Stimulated activated CD8-positive, alpha-beta memory T cell treated with anti-CD3 and anti-CD28 coated beads, Interleukin-7, amount 100 ng/mL, for 48 hours (primary cell): ENCODE measurements at places on chromosomes 7 and 10.

DNA sequence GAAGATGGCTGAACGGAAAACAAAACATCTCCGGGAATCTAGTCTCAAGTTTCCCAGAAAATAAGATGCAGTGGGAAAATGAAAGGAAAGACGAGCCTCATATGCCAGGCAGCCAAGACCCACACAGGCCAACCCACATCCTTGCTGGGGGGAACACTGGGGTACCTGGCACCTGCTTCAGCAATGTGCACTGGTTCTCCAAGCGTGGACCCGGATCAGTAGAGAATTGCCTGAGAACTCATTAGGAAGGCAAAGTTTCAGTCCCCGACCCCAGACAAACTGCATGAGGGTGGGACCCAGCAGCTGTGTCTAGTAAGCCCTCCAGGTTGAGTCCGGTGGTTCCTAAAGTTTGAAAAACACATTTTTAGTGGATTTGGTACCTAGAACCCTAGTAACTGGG is 18.4 kb downstream of the FAM53B start:
- DNase-seq = no peak

GRCh38 chr7:69772718-69773436 is 174.6 kb downstream of the AUTS2 start:
- DNase-seq = no peak

DNA sequence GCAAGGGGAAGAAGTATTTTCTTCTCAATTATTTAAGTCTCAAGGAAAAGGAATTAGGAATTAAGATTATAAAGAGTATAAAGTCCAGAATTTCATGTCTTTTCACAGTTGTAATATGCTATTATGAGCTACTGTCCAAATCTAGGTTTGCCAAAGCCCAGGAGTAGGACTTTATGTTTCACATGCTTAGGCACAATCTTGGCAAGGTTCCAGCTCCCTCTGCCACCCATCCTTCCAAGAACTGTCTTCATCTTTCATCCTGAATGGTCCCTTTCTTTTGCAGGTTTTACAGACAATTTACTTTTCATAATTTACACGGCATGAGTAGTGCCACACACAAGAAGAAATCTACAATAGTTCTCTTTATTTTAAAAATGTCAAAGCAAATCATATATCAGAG is 29.5 kb downstream of the SLC16A9 start:
- DNase-seq = no peak

DNA sequence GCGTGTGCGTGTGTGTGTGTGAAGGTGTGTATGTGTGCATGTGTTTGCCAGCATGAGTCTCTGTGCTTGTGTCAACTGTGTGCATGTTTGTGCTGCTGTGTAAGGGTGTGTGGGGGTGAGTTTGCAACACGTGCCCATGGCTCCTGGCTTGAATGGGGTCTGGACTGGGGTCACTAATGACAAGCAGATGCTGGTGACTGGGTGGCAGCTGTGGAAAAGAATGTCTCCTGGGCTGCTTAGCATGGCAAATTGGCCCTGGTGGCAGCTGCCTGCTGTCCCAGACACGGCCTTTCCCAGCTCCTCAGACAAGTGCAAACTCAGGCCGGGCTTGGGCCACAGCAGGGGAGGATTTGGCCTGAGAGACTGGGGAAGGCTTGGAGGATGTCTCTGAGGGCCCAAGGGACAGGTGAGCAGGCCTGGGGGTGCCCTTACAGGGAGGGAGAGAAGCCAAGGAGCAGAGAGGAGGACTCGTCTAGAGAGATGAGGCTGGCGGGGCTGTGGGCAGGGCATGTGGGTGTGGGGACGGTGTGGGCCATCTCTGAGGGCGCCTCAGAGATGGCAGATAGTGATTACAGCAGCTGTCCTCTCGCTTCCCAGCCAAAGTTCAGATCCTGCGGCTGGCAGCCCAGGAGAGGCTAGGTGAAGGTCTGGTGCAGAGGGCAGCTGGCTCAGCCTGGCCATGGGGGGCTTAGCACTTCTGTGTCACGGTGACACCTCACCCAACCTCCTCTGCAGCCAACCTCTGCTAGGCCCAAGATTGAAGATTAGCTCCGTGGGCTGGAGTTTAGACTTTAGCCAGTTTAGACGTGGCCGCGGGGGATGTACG is 1.5 kb downstream of the AQP1 start:
- no peak for DNase-seq

- no peak for DNase-seq
These were observed 69.9 kb downstream of the C10orf105 start for GRCh38 chr10:71649631-71650030.

- DNase-seq = no peak
These were observed 37.9 kb downstream of the PNLIPRP3 start for GRCh38 chr10:116465546-116465945.

DNA sequence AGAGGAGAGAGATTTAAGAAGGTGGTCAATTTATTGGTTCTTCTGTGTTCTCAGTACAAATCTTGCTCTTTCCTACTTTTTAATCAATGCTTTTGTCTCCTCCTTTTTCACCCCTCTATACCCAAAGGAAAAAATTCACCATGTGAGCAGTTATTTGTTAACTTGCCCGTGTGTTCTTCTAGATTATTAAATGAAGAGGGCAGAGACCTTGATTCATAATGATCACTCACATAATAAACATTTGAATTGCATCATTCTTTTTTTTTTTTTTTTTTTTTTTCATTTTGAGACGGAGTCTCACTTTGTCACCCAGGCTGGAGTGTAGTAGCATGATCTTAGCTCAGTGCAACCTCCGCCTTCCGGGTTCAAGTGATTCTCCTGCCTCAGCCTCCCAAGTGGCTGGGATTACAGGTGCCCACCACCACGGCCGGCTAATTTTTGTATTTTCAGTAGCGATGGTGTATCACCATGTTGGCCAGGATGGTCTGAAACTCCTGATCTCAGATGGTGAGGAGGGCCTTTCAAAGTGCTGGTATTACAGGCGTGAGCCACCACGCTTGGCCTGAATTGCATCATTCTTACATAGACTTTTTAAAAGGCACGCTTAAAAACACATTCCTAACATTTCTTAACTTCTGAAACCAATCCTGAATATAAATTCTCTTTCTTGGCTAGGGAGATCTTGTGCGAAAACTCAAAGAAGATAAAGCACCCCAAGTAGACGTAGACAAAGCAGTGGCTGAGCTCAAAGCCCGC is 3.6 kb downstream of the GARS1 start:
- no peak for DNase-seq

DNA sequence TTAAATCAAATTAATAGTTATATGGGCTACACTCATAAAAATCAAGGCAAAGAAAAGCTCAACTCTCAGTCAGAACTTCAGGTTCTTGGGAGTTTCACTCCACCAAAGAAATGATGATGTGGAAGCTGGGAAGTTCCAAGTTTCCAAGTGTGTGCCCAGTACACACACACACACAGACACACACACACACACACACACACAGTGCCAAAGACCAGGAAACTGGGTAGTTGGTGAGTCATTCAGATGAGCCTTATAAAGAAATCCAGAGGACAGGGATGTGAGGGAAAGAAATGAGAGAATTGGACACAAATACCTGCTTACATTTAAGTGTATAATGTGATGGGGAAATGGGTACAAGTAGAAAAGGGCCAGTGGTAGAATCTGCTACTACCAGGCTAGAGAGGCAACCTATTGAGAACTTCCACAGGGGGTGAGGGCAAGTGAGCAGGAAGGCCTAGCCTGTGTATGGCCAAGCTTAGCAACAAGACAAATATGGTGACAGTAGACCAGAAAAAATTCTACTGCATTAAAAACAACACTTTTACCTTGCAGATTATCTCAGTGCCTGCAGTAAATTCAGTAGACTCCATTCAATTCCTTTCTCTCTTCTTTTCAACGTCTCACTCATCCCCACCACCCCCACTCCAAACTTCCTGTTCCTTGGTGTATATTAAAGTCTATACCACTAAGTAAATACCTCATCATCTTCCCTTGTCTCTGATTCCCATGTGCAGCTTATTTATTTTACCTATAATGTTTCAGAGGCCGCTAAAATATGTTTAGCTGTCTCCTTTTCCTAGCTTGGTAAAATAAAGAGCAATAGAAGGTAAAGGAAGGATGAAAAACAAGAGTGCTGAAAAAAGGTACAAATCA is 95.0 kb downstream of the CABCOCO1 start:
- DNase-seq = no peak

- no peak for DNase-seq
These were observed 229.5 kb downstream of the GATA3 start for GRCh38 chr10:8283986-8284385.

GRCh38 chr7:45367026-45367425 is 207.1 kb upstream of the ADCY1 start:
- DNase-seq = no peak

GRCh38 chr10:30472414-30473155 is 38.6 kb downstream of the MAP3K8 start:
- DNase-seq = no peak

DNA sequence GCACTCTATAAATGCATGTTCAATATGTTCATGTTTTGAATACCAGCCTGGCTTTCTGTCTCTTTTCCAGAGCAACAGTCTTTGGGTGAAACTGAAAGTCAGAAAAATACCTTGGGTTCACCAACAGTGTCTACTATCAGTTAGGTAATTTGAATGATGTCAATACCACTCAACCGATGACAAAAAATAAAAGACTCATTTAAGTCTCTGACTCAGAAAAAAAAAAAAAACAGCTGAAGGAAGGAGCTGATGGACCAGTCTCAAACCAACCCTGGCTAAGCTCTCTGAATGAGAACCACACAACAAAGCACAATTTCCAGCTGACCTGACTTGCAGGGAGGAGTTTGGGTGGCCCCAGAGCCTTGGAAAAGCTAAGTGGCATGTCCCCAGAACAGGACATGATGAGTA is 42.5 kb downstream of the ABLIM1 start:
- DNase-seq = peak; percentile 11

DNA sequence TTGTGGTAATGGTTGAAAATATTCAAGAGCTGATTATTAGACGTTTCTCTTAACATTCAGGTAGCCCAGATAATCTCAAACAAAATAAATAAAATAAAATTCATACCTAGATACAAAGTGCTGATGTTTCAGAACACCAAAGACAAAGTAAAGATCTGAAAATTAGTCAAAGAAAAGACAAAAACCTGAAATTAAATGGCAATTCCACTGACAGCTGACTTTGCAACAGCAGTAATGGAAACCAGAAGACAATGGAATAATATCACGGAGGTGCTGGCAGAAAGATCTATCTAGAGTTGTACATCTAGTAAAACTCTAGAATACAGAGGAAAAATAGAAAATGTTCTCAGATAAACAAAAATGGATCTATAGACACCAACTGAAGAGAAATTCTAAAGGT is 58.0 kb upstream of the IKZF1 start:
- no peak for DNase-seq

- DNase-seq = no peak
These were observed 155.2 kb upstream of the ASAH2 start for GRCh38 chr10:50406457-50407070.

GRCh38 chr10:113524120-113524519 is 28.7 kb upstream of the HABP2 start:
- DNase-seq = no peak

- DNase-seq = no peak
These were observed 22.4 kb upstream of the ZNF488 start for GRCh38 chr10:47406548-47406869.

DNA sequence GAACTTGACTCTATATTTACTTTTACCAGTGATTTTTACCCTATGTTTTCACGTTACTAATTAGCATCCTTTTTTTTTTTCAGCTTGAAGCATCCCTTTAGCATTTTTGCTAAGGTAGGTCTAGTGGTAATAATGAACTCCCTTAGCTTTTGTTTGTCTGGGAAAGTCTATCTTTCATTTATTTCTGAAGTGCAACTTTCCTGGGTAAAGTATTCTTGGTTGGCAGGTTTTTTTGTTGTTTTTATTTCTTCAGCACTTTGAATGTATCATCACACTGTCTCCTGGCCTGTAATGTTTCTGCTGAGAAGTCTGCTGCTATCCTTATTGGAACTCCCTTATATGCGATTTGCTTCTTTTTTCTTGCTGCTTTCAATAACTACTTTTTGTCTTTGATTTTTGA is 149.7 kb upstream of the HPS1 start:
- DNase-seq = no peak

DNA sequence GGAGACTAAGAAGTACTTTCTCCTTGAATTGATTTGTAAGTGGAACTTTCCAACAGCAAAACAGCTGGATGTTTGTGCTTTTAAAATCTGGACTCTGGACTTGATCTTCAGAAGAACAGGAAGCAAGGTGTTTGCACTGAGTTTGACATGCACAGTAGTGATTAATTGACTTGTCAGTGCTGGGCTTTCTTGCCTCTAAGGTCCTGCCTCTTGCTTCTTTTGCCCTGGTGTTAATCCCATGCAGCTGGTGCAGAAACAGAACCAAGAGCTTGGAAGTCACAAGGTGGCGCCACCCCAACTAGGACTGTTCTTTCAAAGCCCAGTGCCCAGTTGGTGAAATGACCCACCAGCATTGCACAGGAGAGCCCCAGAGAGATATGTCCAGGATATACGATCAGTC is 66.8 kb upstream of the SEPHS1 start:
- no peak for DNase-seq

- DNase-seq = peak; percentile 40
These were observed at the start of gene CLIP2 for GRCh38 chr7:74289018-74289658. CLIP2 (plus strand) TSS chr7:74289407; CDS start chr7:74317547, 28,140 bp downstream.

DNA sequence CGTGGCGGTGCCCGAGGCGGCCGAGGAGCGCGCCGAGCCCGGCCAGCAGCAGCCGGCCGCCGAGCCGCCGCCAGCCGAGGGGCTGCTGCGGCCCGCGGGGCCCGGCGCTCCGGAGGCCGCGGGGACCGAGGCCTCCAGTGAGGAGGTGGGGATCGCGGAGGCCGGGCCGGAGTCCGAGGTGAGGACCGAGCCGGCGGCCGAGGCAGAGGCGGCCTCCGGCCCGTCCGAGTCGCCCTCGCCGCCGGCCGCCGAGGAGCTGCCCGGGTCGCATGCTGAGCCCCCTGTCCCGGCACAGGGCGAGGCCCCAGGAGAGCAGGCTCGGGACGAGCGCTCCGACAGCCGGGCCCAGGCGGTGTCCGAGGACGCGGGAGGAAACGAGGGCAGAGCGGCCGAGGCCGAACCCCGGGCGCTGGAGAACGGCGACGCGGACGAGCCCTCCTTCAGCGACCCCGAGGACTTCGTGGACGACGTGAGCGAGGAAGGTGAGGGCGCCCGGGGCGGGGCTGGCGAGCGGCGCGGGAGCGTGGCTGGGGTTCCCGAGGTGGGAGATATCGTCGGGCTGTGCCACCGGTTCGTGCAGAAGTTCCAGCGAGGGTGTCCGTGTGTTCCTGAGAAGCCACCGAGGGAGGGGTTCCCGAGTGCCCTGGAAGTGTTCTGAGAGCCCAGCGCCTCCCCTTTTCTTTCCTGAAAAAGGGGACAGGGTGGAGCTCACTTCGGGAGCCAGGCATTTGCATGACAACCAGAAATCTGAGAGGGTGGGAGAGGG is 495 bp downstream of the EIF3B start:
- no peak for DNase-seq
